AG20443 (cell line): ENCODE measurements at places on chromosomes 6 and 20.

DNA sequence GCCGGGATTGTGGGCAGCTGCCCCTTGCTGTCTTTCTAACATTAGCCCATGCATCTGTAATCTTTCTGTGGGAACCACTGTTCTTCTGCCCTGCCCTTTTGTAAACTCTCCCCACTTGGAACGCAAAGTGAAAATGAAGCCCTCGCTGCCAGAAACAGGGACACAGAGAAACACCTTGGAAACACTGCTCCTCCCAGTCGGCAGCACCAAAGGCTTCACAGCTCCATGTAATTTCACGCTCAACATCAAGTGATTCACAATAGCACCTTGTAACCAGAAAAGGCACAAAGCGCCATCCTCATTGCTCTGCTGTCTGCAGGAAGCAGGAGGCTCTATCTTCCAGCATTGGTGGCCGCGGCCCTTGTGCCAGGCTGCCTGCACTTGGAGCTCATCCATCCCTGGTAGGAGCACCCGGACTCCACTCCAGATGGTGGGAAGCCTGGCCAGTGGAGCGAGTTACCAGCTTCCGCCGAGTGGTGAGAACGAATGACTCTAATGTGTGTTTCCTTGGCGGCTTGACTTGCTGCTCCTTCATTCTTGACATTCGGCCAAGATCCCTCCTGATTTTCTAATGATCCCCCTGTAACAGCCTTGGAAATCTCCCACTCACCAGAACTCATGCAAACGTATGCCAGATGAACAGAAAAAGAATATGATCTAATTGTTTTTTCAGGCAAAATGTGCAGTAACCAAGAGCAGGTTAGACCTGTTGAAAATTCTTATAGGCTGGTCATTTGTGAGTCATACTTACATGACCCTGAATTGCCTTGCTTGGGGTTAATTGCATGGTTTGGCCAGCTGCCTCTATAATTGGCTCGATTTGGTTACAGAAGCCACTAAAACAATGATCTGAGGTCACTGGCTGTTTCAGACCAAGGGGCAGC, 169.1 kb upstream of the CDYL start:
- peak; percentile 52 for DNase-seq

- DNase-seq, result no peak
Observed at GRCh38 chr6:19827903-19828302, 9.3 kb upstream of the ID4 start.

- no peak for DNase-seq
Observed at GRCh38 chr6:31588871-31589650, 3.0 kb downstream of the LST1 start.

- DNase-seq, result peak; percentile 30
Observed at GRCh38 chr6:24980507-24981385, 45.0 kb upstream of the RIPOR2 start.

DNA sequence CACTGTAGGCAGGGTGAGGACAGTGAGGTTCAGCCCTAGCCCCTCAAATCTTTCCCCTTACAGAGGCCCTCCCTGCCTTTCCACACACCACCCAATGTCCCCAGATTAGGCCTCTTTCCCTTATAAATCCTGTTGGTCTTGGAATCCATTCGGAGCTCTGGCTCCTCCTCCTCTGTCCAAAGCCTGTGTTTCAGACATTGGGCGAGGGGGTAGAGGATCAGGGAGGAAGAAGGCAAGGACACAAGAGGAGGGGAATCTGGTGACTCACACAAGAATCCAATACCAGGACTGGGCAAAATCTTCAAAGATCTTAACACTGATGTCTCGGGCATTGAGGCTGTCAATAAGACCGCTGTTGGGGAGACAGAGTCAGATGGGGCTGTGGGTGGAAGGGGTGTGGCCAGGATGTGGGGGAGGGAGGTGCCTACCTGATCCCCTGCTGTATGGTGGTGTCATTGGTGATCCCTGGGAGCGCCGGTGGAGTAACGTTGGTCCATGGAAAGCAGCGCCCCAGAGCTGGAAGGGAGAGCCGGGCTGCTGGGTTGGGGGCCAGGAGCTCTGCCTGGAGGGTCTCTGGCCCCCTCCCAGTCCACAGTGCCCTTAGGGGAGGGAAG, 7.6 kb downstream of the SLC44A4 start:
- no peak for DNase-seq

- no peak for DNase-seq
Observed at GRCh38 chr20:33164763-33165095, 3.2 kb upstream of the BPIFA2 start.

- DNase-seq, result no peak
Observed at GRCh38 chr6:163148451-163149278, 265.9 kb upstream of the QKI start.

GRCh38 chr6:77324866-77325265, 138.4 kb downstream of the HTR1B start:
- DNase-seq, result no peak

DNA sequence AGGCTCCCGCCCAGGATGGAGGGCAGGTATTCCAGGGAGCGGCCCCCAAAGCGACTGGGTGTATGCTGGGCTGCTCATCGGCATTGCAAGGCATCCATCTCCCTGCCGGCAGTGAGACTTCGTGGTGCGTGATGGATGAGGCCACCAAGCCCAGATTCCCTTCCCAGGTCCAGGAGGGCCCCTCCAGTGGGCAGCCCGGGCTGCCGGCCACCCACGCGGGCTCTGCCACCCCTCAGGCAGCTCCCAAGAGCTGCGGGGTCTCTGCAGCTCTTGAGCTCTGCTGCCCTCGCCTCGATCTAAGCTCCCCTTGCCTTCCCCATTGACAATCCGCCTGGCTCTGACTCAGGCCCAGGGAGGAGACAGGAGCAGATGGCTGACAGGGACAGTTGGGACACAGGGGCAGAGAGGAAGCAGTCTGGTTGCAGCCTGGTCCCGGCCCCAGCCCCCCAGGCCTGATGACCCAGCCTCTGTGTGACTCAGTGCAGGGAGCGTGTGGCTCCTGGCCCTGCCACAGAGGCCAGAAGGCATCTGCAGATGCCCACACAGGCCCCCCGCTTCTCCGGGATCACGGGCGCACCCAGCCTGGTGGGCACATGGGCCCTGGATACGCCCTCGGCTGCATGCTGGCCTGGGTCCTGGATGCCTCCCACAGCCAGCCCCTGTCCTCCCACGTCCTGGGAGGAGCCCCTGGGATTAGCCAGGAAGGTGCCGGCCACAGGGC, 33.0 kb downstream of the SLCO4A1 start:
- peak; percentile 65 for DNase-seq

DNA sequence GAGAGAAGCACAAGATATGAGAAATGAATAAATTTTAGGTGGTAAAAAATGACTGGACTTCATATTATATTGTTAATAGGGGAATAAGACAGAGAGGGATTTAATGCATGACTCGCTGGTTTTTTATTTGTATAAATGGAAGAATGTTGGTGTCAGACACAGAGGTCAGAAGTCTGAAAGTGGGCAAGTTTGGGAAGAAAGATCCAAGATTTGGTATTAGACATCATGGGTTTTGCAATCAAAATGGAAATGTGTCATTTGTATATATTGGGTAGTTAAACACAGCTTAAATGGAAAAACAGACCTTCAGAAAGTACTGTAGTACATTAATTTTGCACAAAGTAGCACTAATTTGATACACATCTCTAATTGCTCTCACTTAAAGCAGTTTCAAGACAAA, 96.2 kb downstream of the EYA4 start:
- no peak for DNase-seq

GRCh38 chr20:7924692-7925091, 15.6 kb downstream of the HAO1 start:
- DNase-seq, result peak; percentile 69

DNA sequence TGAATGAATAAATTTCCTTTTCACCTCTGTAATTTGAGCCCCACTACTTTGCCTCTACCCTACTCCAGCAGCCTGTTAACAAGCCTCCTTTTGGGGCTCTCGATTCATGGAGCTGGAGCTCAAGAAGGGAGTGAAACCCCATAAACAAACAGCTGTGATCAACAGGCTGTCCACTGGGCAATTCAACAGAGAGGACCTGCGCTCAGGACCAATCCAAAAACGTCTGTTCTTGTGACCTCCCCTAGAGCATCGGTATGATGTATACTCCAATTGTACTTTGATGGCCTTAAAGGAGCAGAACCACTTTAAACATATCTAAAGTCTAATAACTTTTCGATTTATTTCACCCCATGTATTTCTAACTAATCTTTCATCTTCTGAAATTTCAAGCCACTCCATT, 37.4 kb downstream of the HIVEP2 start:
- DNase-seq, result no peak

- DNase-seq, result peak; percentile 19
Observed at GRCh38 chr20:53149148-53149889, 177.2 kb downstream of the TSHZ2 start.

GRCh38 chr20:60372822-60373221, 414.6 kb downstream of the CDH26 start:
- DNase-seq, result no peak

DNA sequence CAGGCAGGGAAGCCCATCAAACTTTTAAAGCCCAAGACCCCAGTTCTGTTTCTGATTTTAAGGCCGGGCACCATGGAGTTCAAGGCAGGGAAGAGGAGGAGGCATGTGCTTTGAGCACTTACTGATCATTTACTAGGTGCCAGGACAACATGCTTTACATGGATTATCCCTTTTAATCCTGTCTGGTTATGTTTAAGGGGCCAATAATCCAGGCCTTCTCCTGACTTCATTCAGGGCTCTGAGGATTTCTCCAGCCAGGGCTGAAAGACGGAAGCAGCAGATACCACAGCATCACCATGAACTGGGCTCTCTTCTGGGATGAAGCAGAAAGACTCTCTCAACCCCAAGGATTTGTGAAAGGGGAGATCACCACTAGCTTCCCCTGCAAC, 4.1 kb downstream of the CCND3 start:
- no peak for DNase-seq

DNA sequence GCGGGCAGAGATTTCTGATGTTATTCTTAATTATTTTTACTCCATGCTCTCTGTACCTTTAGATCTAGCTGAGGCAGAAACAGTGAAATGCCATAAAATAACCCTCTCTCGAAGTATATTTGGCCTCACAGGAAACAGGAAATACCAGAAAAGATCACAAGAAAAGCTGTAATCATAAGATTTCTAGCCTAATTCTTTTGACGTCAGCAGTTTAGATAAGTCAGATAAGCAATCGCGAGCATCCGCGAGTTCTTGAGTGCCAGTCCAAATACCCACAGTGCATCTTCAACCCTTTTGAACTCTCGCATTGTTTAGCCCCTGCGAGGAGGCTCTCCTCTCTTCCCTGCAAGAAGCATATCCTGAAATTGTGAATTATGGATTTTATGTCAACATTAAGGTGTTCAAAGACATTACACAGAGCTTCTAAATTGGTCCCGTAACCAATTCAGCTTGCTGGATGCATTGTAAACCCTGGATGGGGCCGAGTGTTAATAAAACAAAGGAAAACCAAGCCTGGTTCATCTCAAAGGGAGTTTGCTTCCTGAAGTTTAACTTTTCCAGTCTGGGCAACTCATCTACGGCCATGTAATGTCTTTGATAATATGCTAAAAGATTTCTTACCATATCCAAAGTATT, 198.9 kb downstream of the MTFR2 start:
- no peak for DNase-seq

GRCh38 chr20:6086868-6087267, 33.0 kb upstream of the LRRN4 start:
- no peak for DNase-seq

- no peak for DNase-seq
Observed at GRCh38 chr20:17663486-17663885, 18.6 kb downstream of the RRBP1 start.

DNA sequence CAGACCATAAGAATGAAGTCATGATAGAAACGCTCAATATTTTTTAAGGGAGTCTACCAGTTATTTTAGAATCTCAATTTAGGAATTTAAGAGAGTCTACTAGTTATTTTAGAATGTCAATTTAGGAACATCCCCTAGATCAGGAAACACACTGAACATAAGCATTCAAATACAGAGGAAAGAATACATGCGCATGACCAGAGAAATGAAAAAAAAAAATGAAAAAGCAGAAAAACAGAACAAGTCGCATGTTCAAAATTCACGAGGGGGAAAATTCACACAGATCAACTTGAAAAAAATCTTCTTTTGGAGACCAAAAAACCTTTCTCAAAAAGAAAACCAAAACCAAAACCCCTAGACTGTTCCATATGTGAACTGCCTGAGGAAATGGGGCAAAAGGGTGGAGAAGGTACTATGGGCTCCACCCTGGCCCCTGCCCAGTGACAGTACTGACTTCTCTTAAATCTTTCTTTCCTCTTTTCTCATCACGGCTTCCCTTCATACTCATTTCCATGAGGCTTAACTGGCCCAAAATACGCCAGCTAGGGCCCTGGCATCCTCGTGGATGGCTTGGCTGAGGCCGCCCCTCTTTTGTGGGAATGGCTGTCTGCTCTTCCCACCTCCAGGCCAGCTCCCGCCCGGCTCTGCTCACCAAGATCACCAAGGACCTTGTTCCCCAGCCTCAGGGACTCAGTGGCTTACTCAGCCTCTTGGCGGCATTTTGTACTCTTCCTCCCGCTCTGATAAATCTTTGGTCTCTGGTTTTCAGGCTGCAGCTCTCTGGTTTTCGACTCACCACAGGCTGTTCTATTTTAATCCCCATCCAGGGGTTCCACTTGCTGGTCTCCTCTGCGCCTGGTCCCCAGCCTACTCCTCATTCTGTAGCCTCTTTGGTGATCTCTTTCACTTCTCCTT, 11.2 kb downstream of the ZBTB2 start:
- no peak for DNase-seq

DNA sequence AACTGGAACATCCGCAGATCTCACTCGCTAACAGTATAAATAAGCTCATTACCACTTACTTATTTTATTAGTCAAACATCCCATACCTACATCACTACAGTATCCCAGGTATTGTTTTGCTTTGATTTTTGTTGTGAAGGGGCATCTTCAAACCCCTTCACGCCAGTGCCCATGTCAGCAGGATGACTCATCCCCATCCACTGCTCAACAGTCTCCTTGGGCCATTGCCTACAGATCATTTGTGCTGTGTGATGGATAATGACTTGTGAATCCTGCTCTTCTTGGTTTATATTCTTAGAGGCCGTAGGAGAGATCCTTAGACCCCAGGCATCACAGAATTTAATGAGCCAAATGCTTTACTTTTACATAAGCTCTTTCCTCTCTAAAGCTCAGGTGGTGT, 8.5 kb upstream of the SIRT5 start:
- no peak for DNase-seq
